Fibroblast of the aortic adventitia (primary cell): ENCODE measurements at places on chromosomes 13 and 19. TPM values are rescaled to one million over a fixed set of nuclear protein-coding genes. Genes with fewer than 3 reads are reported as not detected.

The CEACAM3 gene
- not detected in 2 replicates for total RNA-seq

The CGB8 gene
- not detected in 2 replicates for total RNA-seq

The ZNF83 gene
- total RNA-seq, result 52.1 and 68.3 TPM in 2 replicates

DNA sequence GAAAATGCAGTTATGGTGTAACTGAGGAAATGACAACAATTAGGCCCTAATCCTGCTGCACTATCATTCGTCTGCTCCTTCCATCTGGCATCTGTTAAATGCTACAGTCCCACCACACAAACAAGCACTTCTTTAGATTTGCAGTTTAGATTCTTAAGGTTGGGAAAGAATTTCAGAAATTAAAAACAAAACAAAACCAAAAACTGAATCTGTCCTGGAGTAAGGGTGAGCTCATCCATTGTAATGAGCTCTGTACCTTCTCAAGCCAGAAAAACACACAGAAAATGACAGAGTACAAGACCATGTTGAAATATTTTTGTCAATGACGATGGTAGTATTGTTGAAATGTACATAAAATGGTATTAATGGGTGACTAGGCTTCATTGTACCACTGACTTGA is 28.3 kb downstream of the SMAD9 start:
- peak; percentile 49 for DNase-seq

DNA sequence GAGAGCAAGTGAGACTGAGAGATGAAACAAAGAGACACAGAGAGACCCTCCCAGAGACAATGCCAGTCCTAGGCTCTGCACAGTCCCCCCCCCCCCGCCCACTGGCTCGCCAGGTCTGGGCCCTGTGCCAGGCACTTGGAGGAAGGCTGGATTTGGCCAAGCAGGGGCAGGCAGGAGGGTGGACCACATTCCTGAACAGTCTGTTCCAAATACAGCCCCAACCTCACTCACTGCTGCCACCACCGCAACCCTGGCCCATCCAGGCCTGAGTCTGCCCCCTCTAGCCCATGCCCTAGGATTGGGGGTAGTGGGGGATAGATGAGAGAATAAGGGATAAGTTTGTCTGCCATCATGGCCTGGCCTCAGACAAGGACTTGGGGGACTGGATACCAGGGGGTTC is 19.0 kb downstream of the CYP2F1 start:
- peak; percentile 5 for DNase-seq
